Hair follicular keratinocyte (primary cell): ENCODE measurements at places on chromosomes 12 and 14. TPM values are rescaled to one million over a fixed set of nuclear protein-coding genes. Genes with fewer than 3 reads are reported as not detected.

HEATR5A gene
- total RNA-seq: 15.1 and 17.6 TPM in 2 replicates

E2F7 gene
- 7.8 and 10.8 TPM in 2 replicates for total RNA-seq

A2M gene
- total RNA-seq: 0.04 TPM in 1 of 2 replicates, not detected in the other

CYP27B1 gene
- total RNA-seq: 92.0 and 93.4 TPM in 2 replicates

RNASE3 gene
- not detected in 2 replicates for total RNA-seq

CLEC6A gene
- total RNA-seq: not detected in 2 replicates

IGFBP6 gene
- total RNA-seq: 93.5 and 128 TPM in 2 replicates

ITGA7 gene
- 0.08 TPM in 2 replicates for total RNA-seq

PTCSC3 gene
- total RNA-seq: not detected in 2 replicates

FGF23 gene
- not detected in 2 replicates for total RNA-seq

RASSF9 gene
- total RNA-seq: 2.7 and 4.0 TPM in 2 replicates

LGALS3 gene
- total RNA-seq: 196 and 359 TPM in 2 replicates

DAZAP2 gene
- total RNA-seq: 157 and 166 TPM in 2 replicates
